ENCODE measurements at places on chromosomes 1 and 21.

DNA sequence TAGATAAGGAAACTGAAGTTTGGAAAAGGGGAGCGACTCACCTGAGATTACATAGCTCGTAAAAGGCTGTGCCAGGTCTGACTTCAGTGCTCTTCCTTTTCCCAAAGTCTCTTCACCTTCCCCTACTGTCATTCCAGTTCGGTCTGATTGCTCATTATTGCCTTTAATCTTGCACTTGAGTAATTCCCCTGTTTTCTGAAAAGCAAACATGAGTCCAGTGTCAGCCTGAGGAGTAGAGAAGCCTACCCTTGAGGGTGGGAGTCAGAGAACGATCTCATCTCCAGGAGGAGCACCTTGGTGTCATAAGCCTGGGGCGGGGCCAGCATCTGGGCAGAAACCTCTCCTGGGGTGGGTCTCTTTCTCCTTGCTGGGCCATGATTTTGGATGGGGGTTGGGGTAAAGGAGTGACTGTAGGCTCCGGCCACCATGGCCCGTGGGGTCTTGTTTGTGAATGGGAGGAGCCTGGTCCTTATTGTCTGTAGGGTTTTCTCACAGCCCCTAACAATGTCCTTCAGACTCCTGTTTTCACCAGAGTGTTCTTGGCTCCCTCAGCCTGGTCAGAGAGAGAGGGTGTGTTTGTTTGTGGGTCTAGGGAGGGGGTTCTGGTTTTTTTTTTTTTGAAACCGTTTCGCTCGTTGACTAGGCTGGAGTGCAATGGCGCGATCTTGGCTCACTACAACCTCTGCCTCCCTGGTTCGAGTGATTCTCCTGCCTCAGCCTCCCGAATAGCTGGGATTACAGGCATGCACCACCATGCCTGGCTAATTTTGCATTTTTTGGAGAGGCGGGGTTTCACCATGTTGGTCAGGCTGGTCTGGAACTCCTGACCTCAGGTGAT lies 6.0 kb downstream of the VANGL2 start:
- DNase-seq = no peak

- no peak for DNase-seq
Observed at GRCh38 chr1:209667708-209668107, 7.5 kb upstream of the G0S2 start.

DNA sequence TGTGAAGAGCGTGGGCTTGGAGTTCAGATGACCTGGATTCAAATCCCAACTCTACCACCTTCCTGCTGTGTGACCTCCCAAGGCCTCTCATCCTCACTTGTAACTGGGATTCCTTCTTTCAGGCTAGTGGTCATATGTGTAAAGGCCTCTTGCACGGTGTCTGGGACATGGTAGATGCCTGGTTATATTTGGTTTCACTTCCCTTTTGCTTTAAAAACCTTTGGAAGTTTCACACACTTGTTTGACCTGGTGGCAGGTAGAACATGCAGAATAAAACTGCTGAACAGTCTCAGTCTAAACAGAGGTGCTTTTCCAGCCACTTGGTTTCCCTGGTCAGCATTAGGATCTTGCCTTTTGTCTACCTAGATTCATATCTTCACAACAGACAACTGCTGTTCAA lies 37.0 kb upstream of the RCAN3 start:
- no peak for DNase-seq

DNA sequence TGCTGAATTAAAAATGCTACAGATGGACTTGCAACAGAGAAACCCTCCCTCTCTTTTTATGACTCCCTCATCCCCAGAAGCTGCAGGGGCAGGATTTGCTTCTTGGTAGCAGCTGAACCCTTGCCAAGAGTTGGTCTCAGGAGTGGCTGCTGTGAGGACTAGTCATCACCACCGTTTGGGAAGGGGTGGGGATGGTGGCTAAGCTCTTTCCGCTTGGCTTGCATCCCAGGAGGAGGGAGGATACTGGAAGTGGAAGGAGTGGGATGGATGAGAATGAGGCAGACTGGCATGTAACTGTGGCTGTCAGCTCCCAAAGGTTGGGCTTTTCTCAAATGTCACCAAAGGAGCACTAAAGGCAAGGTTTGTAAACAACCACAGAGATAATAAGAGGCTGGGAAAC lies 50.8 kb upstream of the COL24A1 start:
- peak; percentile 95 for DNase-seq

DNA sequence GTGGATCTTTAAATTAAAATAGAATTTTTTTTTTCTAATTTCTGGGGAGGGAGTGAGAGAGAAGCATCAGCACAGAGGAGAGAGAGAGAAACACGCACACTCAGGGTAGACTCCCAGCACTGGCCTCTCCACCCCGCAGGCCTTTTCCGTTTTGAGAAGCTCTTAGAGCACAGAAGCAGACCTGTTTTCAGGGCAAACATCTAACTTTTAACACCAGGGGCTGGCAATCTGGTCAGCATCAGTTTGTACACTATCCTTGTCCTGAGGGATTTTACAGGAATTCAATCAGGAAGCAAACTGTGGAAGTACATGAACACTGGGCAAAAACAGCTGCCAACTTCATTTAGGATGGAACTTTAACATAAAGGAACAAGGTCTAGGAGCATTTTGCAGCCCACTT lies 117.9 kb upstream of the ESRRG start:
- no peak for DNase-seq

- peak; percentile 42 for DNase-seq
Observed at GRCh38 chr1:94919241-94920030, 7.5 kb downstream of the CNN3 start.

DNA sequence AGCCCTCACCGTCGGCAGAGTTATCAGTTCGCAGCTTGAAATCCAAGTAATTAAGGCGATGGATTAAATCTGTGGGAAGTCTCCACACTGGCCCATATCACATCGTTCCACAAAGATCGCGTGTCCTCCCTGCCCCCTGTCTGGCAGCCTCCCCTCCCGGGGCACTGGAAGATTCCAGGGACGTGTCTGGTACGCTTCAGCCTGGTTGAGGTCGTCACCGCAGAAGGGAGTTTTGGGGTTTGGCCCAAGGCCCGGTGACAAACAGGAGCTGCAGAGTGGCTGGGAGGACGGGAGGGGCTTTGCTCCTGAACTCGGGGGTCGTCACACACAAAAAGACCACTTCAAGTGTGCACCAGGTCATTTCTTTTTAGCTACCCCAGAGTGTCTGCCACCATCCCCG lies 51.1 kb downstream of the PRDM16 start:
- no peak for DNase-seq

DNA sequence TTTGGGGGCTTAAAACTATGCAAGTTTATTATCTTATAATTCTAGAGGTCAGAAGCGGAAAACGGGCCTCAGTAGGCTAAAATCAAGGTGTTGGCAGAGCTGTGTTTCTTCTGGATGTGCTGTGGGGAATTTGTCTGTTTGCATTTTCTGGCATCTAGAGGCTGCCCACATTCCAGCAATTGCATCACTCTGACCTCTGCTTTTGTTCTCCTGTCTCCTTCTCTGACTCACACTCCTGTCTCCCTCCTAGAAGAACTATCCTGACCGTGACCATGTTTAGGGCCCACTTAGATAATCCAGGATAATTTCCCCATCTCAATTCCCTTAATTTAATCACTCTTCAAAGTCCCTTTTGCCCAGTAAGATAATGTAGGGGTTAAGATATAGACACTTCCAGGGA lies 127.4 kb upstream of the DEPDC1 start:
- peak; percentile 40 for DNase-seq

DNA sequence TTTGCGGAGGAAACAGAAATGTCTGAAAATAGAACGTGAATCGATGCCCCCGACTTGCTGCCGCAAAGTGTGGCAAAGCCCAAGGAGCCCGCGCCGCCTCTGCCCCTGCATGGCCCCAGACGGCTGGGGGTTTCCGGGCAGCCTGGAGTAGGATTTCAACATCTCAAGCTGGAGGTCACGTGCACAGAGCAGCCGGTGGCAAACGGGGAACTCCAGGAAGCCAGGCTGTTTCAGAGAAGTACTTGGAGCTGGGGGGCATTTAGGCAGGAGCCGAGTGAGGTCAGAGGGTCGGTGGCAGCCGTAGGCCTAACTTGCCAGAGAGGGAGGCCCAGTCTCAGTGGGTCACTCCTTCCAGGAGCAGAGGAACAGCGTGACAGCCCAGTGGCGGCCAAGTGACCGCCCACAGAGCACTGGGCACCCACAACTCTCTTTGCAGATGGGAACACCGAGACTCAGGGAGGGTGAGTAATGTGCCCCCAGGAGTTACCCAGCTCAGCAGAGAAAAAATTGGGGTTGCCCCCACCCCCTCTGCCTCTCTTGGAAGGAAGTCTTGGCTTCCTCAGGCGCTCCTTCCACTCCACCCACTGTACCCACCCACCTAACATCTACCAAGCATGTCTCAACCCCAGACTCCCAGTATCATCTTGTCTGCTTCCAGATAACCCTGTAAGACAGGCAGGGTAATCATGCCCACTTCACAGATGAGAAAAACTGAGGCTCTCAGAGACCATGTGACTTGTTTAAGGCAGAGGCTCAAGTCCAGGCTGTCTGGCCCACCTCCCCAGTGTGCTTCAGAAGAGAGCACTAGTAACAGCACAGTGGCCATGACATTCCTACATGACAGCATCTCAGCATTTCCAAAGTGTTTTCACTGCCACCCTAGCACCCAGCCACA lies 179.4 kb downstream of the HIVEP3 start:
- DNase-seq = peak; percentile 93

GRCh38 chr1:160261556-160261892 lies 825 bp downstream of the DCAF8 start:
- peak; percentile 80 for DNase-seq

- DNase-seq = peak; percentile 63
Observed at GRCh38 chr1:39642796-39643195, 3.4 kb upstream of the HEYL start.

DNA sequence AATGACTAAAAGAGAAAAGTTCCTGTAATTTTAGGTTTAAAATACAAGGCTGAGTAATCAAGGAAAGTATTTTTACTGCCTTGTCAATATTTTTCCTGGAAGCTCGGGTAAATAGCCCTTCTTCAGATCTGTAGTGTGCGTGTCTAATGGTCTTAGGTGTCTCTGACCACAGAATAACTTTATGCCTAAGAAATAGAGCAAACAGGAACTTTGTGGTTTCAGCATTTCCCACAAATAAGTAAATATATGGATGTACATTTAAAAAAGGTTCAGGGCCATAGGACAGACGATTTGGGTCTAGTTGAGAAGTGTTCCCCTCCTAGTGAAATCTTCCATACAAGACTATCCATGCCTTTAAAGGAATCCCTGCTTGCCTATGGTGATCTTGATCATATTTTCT lies 107.0 kb downstream of the ZC3H11B start:
- peak; percentile 65 for DNase-seq

- DNase-seq = no peak
Observed at GRCh38 chr21:35345954-35346353, 296.9 kb upstream of the RUNX1 start.

DNA sequence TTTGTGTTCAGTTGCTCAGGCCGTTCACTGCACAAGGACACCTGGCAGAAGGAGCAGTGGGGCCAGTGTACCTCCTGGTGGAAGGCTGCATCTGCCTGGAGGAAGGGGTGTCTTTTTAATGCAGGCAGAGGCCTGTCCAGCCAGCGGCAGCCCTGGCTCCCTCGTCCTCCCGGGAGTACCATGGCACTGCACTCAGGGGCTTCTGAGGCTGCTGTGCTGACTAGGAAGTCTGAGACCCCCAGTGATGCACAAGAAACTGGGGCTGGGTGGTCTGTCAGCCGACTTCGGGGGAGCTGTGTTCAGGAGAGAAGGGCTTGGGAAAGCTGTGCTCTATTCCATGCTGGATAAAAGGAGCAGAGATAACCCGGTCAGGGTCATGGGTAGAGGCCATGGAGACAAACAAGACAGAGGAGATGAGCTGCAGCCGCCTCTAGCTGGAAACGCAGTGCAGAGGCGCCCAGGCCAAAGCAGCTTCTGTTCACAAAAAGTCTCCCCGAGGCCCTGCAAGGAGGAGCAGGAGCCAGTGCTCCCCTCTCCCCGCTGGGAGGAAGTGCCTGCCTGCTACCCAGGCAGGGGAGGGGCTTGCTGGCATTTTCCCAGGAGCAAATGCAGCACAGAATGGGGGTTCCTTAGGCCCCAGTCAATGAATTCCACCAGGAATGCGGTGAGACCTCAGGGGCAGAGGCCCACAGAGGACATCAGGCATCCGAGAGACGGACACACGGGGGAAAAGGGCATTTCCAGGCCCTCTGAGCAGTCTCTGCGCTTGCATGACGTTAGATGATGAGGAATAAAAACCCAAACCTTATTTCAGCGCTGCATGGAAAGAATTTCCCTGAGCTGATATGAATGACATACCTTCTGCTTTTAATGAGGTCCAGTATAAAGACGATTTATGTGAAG lies 17.2 kb upstream of the C2CD2 start:
- DNase-seq = no peak

- DNase-seq = no peak
Observed at GRCh38 chr21:34574601-34575529, 40.0 kb downstream of the RCAN1 start.

DNA sequence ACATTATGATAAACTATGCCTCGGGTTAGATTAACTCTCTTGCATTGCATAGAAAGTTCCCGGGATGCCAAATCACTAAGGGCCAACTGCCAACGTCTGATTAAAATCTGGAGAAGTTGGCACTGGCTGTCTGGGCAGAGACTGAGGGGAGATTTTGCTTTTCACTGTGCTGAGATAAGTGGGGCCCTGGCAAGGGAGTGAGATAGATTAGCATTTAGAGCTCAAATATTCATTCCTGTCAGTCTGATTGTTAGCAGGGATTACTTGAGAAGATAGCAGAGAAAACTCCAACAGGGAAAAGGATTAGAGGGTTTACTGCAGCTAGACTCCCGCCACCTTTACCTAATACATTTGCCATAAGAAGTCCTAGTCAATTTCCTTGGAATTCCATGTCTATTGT lies 714.1 kb upstream of the CHRM3 start:
- no peak for DNase-seq

DNA sequence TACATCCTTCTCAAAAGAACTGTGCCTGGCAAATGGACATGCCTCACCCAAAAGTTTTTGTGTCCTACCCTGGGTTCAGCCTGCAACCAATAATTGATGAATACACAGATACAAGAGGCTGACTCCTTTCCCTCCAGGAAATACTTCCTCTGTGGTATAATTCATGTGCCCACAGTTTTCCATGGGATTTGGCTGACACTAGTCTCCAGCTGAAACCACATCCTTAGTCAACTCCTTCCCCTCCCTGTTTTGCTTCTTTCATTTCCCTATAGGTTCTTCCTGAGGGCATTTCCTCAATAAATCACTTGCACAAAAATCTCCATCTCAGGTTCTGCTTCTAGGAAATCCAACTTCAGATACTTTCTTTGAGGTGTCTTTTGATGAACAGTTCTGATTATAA lies 436.6 kb upstream of the C1orf87 start:
- DNase-seq = no peak

- no peak for DNase-seq
Observed at GRCh38 chr1:109104364-109105151, 9.4 kb upstream of the ELAPOR1 start.

GRCh38 chr21:45923146-45923545 lies 58.4 kb upstream of the COL6A1 start:
- DNase-seq = peak; percentile 50

- no peak for DNase-seq
Observed at GRCh38 chr1:234902774-234903547, 225.7 kb downstream of the TOMM20 start.

Measured in RPMI7951 (cell line).